ENCODE measurements at places on chromosomes 1 and 21. TPM values are rescaled to one million over a fixed set of nuclear protein-coding genes. Genes with fewer than 3 reads are reported as not detected.

GRCh38 chr1:237383791-237384190 lies 341.8 kb downstream of the RYR2 start:
- no peaks in the 10 kb centered on the region for H3K36me3 ChIP-seq
- no peak for DNase-seq

DNA sequence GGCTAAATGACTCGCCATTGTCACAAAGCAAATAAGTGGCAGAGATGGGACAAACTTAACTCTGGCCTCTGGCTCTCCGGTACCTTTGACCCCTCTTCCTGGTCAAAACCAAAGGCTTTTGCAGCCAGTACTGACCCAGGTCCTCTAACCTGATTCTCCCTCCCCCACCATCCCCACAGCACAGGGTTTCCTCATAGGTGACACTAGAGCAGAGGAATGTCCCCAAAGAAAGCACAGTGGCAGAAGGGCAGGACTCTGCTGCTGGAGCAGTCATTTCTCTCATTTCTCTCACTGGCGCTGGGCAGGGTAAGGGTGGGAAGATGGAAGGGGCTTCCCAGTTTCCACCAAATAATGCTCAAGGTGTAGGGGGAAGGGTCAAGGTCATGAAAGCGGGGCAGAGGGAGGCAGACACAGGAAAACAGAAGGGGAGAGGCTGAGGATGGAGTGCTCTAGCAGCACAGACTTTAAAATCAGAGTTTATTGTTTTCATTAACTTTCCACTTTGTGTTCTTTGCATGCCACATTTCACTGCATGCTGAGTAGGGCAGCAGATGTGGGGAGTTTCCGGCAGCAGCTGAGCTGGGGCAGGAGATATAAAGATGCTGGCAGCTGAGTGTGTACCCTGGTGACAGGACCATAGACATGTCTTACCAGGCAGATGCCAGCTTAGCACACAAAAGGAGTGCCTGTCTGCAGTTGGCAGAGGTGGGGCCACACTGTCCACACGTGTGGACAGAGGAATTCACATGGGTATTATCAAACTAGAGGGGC lies 80.5 kb downstream of the FAM78B start:
- H3K4me1 ChIP-seq: peaks cover 18% of the 10 kb centered on the region
- no peak overlapping the region for H3K4me3 ChIP-seq
- no peak for DNase-seq
- no peak overlapping the region for H3K27ac ChIP-seq

DNA sequence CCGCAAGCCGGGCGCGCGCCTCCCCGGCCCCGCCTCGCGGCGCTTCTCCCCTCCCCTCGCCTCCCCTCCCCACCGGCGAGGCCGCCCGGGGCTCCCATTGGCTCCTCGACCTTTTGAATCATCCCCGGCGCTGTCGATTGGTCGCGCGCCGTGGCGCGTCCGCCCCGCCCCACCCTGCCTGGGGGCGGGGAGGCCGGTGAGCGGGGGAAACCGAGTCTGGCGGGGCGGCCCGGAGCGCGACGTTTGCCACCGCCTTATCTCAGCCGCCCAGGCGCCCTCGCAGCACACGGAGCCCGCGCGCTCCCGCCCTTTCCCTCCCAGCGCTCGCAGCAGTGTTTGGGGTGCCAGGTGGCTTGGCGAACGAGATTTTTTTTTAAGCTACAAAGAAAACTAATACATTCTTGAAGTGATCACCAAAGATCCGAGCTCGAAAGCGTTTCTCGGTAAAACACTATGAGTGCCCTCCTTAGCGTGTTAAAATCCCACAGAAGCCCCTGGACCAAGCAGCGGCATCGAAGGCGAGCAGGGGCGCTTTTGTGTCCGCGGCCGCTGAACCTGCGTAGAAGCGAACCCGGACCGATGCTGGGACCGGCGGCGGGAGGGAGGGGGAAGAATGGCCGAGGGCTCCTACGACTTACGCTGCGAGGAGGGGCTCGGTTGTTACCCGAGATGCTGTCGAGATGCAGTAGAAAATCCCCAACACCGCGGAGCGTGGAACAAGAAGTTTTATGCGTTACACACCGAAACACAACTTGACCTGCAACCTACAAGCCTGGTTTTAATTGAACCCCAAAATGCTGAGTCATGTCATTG lies 436 bp upstream of the LBR start:
- peaks cover 2% of the 10 kb centered on the region for H3K27me3 ChIP-seq
- peak; percentile 94 for DNase-seq
- peaks cover 43% of the 10 kb centered on the region for H3K4me1 ChIP-seq
- peak overlapping the region; percentile 89 for H3K27ac ChIP-seq
- H3K4me3 ChIP-seq: peak overlapping the region; percentile 87

- DNase-seq: no peak
- H3K4me1 ChIP-seq: no peaks in the 10 kb centered on the region
These were observed 66.3 kb downstream of the LMO4 start for GRCh38 chr1:87394982-87395381.

GRCh38 chr1:244337839-244338238 lies 113.9 kb downstream of the ADSS2 start:
- peaks cover 4% of the 10 kb centered on the region for H3K36me3 ChIP-seq
- peaks cover 19% of the 10 kb centered on the region for H3K27me3 ChIP-seq
- no peak for DNase-seq

DNA sequence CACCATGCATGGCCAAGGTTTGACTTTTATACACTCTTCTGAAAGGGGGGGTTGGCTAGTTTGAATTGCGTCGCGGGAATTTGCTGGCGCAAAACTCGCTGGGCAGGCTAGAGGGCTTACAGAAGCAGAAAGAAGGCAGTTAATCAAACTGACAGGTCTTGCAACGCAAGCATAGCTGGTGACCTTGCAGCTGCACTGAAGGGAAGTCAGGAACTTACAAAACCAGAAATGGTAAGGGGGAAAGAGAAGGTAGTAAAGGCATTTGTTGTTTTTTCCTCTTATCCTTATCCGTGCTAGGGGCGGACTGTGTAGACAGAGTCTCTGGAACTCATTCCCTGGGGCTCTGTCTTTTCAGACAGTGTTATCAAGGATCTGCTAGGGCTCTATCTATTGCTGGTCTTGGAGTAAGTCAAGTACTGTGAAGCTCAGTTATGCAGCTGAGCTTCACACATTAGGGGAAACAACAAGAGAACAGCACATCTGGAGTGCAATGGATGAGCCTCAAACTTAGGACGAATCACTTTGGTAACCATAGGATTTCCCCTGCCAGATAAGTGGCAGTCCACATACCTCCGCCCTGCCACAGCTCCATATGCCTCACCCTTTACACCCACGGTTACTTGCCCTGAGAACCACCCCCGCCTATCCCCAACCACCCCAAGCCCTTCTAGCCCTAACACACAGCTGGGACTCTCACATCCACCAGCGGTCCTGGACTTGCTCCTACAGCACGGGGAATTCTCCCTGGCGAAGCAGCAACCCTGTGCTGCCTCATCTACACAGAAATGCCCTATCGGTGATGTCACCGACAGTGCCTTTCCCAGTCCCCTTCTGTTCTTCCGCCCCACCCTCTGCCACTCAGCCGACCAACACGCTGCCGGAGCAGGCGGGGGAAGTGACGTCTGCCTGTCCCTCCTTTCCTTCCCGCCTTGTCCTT lies 251.4 kb downstream of the FAM72C start:
- H3K27ac ChIP-seq: no peak overlapping the region
- no peaks in the 10 kb centered on the region for H3K36me3 ChIP-seq
- no peaks in the 10 kb centered on the region for H3K27me3 ChIP-seq
- DNase-seq: no peak
- no peaks in the 10 kb centered on the region for H3K4me1 ChIP-seq

DNA sequence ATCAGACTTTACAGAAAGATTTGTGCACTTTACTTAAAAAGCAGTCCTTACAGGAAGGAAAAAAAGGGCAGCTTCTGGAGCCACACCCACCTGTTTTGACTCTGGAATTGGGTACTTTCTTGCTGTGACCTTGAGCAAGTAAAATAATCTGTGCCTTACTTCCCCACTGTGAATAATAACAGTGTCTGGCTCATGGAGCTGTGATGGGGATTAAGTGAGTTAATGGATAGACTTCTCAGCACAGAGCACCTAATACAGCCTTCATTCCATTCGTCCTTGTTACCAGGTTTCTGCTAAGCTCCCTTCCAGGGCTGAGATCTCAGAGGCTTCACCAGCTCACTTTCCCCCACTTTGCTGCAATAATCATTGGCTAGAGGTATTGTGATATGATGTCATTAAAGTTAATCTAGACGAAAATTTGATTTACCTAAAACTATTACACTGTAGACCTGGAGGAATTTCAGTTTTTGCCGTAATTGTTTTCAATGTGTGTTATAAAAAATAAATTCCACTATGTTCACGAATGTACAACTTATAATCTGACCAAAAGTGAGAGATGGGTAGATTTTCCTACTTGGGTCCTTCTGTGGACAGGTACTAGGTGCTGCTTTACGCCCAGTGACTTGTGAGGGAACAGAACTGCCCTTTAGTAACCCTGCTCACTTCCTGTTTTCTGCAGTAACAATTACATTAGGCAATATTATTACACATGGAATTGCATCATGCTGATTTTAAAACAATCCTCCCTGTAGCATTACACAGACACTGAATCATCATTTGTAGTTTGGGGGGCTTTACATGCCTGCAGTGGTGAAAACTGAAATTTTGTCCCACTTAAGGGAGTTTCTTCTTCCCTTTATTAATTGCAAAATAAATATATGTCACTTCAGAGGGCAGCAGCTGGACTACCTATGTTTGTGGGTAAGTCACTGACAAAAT lies 19.7 kb upstream of the ABCG1 start:
- H3K27me3 ChIP-seq: peaks cover 6% of the 10 kb centered on the region
- no peak overlapping the region for H3K27ac ChIP-seq
- H3K4me1 ChIP-seq: peaks cover 34% of the 10 kb centered on the region
- H3K4me3 ChIP-seq: peak overlapping the region; percentile 20
- H3K36me3 ChIP-seq: peaks cover 1% of the 10 kb centered on the region

GRCh38 chr1:41714638-41715389 lies 203.9 kb downstream of the HIVEP3 start:
- no peak overlapping the region for H3K4me3 ChIP-seq
- peaks cover 13% of the 10 kb centered on the region for H3K4me1 ChIP-seq
- DNase-seq: no peak
- no peak overlapping the region for H3K27ac ChIP-seq
- no peaks in the 10 kb centered on the region for H3K36me3 ChIP-seq

DNA sequence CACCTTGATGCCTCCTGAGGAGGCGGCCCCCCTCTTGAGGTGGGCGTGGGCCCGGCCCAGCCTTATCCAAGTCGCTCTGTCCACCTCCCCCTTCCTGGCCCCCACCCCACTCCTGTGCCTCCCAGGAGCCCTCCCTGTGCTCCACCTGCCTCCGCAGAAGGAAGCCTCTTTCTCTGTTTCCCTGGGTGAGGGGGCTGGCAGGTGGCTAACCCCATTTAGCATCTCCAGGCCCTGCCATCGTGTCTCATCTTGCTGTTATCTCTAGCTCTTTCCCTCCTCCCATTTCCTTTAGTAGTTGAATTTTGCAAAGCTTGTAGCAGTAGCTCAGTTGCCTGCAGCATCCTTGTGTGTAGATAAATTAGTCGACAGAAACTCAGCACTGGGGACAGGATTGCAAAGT lies 7.2 kb downstream of the RNF187 start:
- H3K27me3 ChIP-seq: no peaks in the 10 kb centered on the region
- no peak overlapping the region for H3K27ac ChIP-seq
- DNase-seq: no peak
- H3K4me1 ChIP-seq: peaks cover 35% of the 10 kb centered on the region
- no peak overlapping the region for H3K4me3 ChIP-seq

Gene SGIP1
- total RNA-seq: not detected

DNA sequence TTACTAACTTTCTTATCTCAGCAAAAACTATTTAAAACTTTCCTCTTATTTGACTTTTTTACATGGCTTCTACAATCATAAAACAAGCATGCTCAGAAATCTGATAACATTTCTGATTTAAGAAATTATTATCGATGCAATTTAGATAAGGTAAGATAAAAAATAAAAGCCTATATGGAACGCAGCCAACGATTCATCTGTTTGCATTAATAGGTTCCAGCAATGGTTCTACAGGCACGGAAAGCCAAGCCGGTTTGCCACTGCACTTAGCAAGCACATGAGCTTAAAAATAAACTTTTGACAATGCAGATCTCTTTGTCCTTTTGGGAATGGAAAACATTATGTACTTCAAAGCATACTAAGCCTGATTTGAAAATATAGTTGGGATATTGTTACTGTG lies 77.5 kb upstream of the KCNK2 start:
- no peak for DNase-seq
- no peaks in the 10 kb centered on the region for H3K27me3 ChIP-seq
- H3K4me1 ChIP-seq: no peaks in the 10 kb centered on the region
- no peak overlapping the region for H3K4me3 ChIP-seq
- no peaks in the 10 kb centered on the region for H3K36me3 ChIP-seq

- no peaks in the 10 kb centered on the region for H3K4me1 ChIP-seq
- H3K4me3 ChIP-seq: no peak overlapping the region
- H3K27ac ChIP-seq: no peak overlapping the region
These were observed 76.8 kb upstream of the KCNJ6 start for GRCh38 chr21:37993071-37993470.

Gene C1orf21
- 12.9 TPM for total RNA-seq

- DNase-seq: no peak
- no peaks in the 10 kb centered on the region for H3K36me3 ChIP-seq
- H3K4me3 ChIP-seq: no peak overlapping the region
- H3K4me1 ChIP-seq: no peaks in the 10 kb centered on the region
These were observed 1107.1 kb upstream of the TMPRSS15 start for GRCh38 chr21:19510653-19511052.

DNA sequence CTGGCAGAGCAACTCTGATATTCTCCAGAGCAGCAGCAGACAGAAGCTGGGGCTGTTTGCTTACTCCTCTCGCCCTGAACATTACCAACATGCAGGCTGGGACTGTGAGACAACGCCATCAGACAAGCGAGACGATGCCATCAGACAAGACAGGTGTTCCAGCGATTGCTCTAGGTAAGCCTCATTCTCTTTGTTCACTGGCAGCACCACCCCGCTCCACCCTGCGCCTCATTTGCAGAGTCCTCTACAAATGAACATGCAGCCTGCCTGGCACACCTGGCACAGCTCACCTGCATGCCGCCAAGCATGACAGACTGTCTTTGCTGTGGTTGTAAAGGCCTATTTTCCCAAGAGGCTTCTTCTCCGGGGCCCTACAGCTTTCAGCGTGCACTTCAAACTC lies 346.2 kb downstream of the SMYD3 start:
- no peak for DNase-seq
- H3K36me3 ChIP-seq: no peaks in the 10 kb centered on the region
- no peaks in the 10 kb centered on the region for H3K4me1 ChIP-seq
- H3K27ac ChIP-seq: no peak overlapping the region

DNA sequence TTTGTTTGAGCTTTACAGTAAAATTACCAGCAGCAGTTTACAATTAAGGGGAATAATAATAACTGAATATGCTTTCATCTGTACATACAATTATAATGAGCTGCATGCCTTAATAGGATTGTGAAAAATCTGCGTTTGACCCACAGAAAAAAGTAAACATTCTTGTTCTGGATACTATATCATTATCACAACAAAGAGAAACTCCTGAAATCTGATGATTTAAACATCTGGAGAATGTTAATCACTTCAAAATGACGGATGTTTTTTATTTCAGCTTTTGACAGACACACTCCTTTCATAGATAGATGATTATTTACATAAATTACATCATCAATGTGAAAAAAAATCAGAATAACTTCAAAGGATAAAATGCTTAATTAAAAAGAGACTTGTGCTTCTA lies 58.5 kb downstream of the TYW3 start:
- no peaks in the 10 kb centered on the region for H3K4me1 ChIP-seq
- H3K27ac ChIP-seq: no peak overlapping the region
- DNase-seq: no peak
- no peak overlapping the region for H3K4me3 ChIP-seq
- peaks cover 3% of the 10 kb centered on the region for H3K27me3 ChIP-seq

Gene SPRR1A
- not detected for total RNA-seq

GRCh38 chr1:26540351-26540750 lies 10.8 kb downstream of the RPS6KA1 start:
- H3K4me3 ChIP-seq: peak overlapping the region; percentile 72
- H3K36me3 ChIP-seq: peaks cover 10% of the 10 kb centered on the region
- peaks cover 66% of the 10 kb centered on the region for H3K4me1 ChIP-seq
- peak overlapping the region; percentile 88 for H3K27ac ChIP-seq
- H3K27me3 ChIP-seq: no peaks in the 10 kb centered on the region

Gene BEND5
- 12.0 TPM for total RNA-seq

Gene FOXO6
- not detected for total RNA-seq

Gene CLDN14
- not detected for total RNA-seq
